ENCODE measurements at places on chromosomes 12 and 14. TPM values are rescaled to one million over a fixed set of nuclear protein-coding genes. Genes with fewer than 3 reads are reported as not detected.

DNA sequence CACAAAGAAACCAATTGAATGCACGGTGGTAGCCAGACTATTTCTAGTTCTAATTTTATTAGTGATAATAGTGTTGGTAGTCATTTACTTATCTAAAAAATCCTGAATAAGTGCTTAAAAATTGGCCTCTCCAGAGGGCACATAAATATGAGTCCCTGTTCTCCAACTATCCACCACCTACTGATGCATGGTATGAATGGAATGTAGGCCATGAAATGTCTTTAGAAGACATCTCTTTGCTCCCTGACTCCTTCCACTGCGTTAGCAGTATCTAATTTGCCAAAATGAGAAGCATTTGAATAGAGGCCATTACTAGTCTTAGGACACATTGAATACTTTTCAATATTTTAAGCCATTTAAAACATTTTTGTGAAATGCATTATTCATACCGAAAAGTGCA lies 261.7 kb downstream of the LRFN5 start:
- no peaks in the 10 kb centered on the region for H3K27me3 ChIP-seq
- no peaks in the 10 kb centered on the region for H3K4me1 ChIP-seq
- no peak overlapping the region for H3K4me3 ChIP-seq
- no peaks in the 10 kb centered on the region for H3K36me3 ChIP-seq
- H3K27ac ChIP-seq: no peak overlapping the region

DNA sequence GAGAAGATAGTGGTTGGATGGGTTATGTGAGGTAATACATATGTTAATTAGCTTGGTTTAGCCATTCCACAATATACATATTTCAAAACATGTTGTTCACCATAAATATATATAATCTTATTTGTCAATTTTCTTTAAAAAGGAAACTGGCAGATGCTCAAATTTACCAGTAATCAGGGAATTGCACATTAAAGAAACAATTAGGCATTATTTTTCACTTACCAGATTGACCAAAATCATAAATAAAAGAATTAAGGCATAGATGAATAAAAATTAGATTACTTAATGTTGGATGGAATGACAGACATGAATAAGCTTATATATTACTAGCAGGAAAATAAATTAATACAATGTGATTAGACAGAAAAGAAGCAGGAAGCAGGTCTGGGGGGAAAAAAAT lies 147.2 kb downstream of the PLEKHA5 start:
- H3K4me1 ChIP-seq: peaks cover 8% of the 10 kb centered on the region
- H3K27me3 ChIP-seq: no peaks in the 10 kb centered on the region
- no peak overlapping the region for H3K27ac ChIP-seq
- H3K4me3 ChIP-seq: no peak overlapping the region

DNA sequence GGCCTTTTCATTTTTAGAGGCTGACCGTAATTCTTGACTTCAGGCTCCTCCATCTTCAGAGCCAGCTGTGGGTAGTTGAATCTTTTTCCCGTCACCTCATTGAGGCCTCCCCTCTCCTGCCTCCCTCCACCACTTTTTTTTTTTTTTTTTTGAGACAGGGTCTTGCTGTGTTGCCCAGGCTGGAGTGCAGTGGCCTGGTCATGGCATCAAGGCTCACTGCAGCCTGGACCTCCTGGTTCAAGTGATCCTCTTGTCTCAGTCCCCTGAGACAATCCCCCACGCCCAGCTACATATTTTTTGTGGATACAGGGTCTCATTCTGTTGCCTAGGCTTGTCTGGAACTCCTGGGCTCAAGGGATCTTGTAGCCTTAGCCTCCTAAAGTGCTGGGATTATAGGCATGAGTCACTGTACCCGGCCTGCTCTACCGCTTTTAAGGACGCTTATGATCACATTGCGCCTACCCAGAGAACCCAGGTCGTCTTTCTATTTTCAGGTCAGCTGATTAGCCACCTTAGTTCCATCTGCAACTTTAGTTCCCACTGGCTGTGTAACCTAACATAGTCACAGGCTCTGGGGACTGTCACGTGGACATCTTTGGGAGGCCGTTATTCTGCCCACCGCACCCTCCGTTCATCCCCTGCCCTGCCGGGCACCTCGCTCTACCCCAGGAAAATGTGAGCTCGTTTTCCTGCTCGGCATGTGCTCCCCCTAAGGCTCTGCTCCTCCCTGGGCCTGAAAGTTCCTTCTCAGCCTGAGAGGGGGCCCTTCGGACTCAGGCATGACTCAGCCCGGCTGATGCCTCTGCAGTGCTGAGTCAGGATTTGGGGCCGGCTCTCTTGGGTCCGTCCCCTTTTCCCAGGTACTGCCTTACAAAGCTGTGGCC lies 13.4 kb downstream of the TNFAIP2 start:
- peaks cover 17% of the 10 kb centered on the region for H3K4me1 ChIP-seq
- H3K4me3 ChIP-seq: no peak overlapping the region
- no peaks in the 10 kb centered on the region for H3K27me3 ChIP-seq
- no peak overlapping the region for H3K27ac ChIP-seq
- peaks cover 43% of the 10 kb centered on the region for H3K36me3 ChIP-seq

GRCh38 chr12:89686311-89686710 lies 22.3 kb downstream of the ATP2B1 start:
- DNase-seq: no peak
- H3K27me3 ChIP-seq: no peaks in the 10 kb centered on the region
- H3K36me3 ChIP-seq: no peaks in the 10 kb centered on the region

DNA sequence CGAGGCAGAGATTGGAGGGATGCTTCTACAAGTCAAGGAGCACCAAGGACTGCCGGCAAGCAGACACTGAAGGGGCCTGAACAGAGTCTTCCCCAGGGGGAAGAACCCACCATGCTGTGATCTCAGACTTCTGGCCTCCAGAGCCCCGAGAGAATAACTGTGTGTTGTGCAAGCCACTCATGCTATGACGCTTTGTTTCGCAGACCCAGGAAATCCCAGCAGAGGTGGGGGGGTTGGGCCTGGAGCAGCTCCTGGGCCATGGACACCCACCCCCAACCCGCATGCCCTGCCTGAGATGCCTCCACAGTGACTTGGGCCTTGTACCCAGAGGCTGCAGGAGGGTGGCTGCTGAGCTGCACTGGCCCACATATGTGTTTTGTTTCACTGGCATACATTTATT lies 31.2 kb downstream of the ARL6IP4 start:
- no peaks in the 10 kb centered on the region for H3K27me3 ChIP-seq
- peaks cover 4% of the 10 kb centered on the region for H3K4me1 ChIP-seq
- peaks cover 33% of the 10 kb centered on the region for H3K36me3 ChIP-seq

DNA sequence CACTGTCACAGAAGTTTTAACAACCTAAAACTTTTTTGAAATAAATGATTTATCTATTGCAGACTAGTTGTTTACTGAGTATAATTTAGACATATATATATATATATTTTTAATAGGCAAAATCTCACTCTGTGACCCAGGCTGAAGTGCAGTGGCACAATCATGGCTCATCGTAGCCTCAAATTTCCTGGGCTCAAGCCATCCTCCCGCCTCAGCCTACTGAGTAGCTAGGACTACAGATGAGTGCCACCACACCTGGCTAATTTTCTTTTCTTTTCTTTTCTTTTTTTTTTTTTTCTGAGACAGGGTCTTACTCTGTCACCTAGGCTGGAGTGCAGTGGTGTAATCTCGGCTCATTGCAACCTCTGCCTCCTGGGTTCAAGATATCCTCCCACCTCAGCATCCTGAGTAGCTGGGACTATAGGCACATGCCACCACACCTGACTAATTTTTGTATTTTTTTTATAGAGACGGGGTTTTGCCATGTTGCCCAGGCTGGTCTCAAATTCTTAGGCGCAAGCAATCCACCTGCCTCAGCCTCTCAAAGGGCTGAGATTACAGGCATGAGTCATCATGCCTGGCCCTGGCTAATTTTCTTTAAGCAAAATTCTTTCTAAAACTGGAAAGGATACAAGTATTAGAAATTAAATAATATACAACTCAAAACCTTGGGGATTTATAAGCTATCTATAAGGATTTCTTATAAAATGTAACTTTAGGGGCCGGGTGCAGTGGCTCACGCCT lies 23.1 kb downstream of the EEA1 start:
- H3K27ac ChIP-seq: no peak overlapping the region
- H3K4me3 ChIP-seq: no peak overlapping the region
- H3K27me3 ChIP-seq: no peaks in the 10 kb centered on the region

Gene VWF
- 2.0 TPM for total RNA-seq

Gene KLRC2
- 0.69 TPM for total RNA-seq

Gene SERPINA1
- total RNA-seq: 31.8 TPM

Gene SYCP3
- not detected for total RNA-seq

Measured in adrenal gland (tissue), 19 donors.